H4 (cell line): ENCODE measurements at places on chromosomes 2 and 18. TPM values are rescaled to one million over a fixed set of nuclear protein-coding genes. Genes with fewer than 3 reads are reported as not detected.

Gene ATOH8
- 13.1 and 13.6 TPM in 2 replicates for total RNA-seq

DNA sequence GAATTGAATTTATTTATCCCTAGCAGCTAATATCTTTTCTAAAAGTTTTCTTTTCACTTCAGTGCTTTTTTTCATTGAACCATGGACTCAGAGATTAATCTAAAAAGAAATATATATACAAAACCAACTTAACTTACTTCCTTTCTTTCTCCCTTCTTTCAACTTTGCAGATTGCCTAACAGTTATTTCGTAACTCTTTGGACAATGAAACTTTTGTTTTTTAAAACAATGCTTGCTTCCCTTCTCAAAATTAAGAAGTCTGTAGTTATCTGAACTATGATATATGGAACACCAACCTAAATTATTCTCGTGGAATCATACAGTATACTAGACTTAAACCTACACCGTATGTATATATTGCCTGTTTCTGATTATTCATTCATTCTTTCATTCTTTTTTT lies 62.9 kb downstream of the MIB1 start:
- DNase-seq, result no peak

GRCh38 chr2:162926907-162927306 lies 88.3 kb upstream of the KCNH7 start:
- DNase-seq, result no peak

GRCh38 chr2:100196786-100197494 lies 54.5 kb upstream of the AFF3 start:
- no peak for DNase-seq

Gene SEPTIN10
- total RNA-seq, result 34.1 and 44.4 TPM in 2 replicates

Gene COL3A1
- 70.4 and 74.5 TPM in 2 replicates for total RNA-seq

DNA sequence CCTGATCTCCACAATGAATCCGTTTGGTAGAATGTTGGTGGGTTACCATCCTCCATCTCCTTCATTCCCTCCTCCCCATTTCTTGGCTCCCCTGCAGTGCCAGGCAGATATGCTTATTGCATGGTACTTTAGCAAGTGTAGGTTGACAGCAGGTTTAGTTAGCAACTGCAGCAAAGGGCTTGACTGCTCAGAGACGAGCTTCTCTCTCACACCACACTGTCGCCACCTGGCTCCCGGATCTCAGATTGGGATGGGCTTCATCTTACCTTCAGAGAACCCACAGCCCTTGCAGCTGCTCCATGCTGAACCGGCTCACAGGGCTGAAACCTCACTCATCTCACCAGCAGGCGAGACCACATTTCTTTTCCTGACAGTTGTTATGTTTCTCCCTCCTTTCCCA lies 88.8 kb downstream of the VWA3B start:
- no peak for DNase-seq

GRCh38 chr2:42558827-42559226 lies 9.6 kb upstream of the MTA3 start:
- DNase-seq, result no peak

Gene EFHD1
- total RNA-seq, result 0.31 and 3.7 TPM in 2 replicates

Gene ZNF519
- 3.1 and 8.6 TPM in 2 replicates for total RNA-seq

DNA sequence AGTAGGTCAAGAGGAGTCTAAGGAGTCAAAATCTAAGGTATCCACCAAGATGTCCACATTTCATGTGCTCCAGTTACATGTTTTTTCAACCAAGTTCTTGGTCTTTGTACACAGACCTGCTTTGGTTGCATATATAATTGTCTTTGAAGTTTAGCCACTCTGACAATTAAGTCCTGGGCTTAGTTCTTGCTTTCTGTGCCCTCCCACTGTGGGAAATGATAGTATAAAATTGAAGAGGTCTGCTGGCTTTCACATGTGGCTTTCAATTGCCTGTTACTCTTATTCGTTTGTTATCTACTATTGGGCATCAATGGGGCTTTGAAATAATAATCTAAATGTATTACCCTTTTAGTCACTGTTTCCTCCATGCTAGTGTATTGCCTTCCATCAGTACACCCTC lies 72.8 kb downstream of the TBR1 start:
- no peak for DNase-seq

DNA sequence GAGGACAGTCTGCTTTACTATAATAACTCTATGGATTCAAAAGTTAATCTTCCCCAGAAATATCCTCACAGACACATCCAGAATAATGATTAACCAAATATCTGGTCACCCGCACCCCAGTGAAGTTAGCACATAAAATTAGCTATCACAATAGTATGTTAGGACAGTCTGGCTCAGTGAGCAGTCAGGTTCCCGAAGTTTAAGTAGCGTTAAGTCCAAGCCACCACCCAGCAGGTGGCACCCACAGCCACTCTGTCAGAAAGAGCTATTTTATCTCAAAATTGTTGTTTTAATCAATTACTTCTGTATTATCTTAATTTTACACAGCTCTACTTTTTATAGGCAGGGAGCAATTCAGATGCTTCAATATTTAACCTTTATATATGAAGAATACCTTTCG lies 537.5 kb downstream of the MBD2 start:
- DNase-seq, result no peak

- DNase-seq, result peak; percentile 91
Measured at GRCh38 chr18:59874166-59874565, 25.6 kb upstream of the PMAIP1 start.

DNA sequence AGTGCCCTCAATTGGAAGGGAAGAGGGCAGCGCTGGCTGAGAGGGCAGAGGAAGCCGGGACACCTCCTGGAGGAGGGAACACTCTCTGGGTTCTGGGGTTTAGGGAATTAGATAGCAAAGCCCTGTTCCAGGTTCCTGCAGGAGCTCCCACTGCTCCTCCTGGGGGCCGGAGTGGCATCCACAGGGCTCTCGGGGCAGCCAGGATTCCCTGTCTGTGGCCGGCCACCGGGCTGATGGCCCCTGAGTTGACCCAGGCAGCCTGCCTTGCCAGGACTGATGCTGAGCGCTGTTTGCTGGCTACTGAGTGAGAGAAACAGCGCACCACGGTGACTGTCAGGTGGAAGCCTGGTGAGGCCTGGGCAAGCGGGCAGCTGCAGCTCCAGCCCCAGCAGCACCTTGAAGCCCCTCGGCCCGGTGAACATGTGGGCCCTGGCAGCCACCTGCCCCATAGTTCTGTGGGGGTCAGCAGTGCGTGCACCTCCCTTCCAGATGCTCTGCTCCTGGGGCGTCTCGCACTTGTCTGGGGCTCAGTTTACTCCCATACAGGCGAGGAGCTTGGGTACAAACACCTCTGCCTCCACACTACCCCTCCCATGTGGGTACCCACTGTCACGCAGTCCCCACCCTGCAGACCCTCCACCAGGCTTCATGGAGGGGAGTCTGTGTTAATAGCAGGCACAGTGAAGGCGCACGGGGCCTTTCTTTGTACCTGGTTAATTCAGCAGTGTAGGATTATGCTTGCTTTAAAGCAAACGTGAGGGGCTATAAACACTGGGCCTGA lies 7.7 kb upstream of the ALLC start:
- DNase-seq, result no peak

GRCh38 chr2:189866296-189866695 lies 82.0 kb downstream of the PMS1 start:
- DNase-seq, result no peak

DNA sequence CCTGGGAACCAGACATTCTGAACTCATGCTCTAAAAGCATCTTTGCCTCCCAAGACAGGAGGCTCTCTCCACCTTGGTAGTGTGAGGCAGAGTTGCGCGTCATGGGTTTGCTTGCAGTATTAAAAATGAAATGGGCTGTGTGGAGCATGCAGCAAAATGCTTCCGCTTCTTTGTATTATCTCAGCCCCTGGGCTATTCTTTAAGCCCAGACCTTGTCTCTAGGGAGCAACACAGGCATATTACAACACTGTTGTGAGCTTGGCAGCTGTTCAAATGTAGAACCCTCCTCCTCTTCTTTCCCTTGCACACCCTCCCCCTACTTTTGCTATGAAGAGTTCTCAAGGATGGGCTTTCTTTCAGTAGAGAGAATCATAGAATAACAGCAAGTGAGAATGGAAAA lies 185.1 kb upstream of the LHCGR start:
- DNase-seq, result no peak

DNA sequence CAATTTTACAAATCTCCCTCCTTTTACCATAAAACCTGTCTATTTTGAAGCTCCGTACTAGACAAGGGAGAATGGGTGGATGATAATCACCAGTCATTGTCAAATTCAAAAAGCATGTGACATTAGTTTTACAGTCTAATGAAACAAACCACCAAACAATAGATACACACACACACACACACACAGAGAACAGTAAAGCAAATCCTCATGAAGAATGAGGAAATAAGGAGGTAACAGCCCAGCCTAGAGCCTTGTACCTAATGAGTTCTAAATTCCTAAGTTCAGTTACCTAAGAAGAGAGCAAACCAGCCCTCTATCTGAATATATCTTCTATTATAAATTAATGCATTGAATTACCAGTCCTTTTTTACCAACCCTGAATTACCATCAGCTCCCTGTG lies 36.8 kb upstream of the BZW1 start:
- no peak for DNase-seq

DNA sequence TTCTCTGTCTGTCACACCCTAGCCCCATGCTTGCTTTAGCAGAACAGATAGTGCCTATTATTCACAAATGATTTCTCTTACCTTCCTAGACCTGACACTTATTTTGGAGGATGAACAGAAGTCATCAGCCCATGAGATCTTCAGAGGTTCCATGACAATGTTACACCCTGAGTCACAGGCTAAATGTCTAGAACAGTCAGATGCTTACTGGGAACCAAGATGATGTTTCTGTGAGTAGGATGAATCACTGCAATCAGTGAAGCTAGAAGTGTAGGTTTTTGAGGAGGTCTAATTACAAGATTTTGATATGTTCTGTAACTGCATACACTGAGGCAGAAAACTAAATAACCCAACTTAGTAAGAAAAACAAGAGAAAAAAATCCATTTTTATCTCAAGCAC lies 123.0 kb upstream of the THUMPD2 start:
- no peak for DNase-seq

GRCh38 chr2:34037157-34037556 lies 438.1 kb upstream of the FAM98A start:
- DNase-seq, result no peak

Gene IL18R1
- total RNA-seq, result 2.0 and 2.8 TPM in 2 replicates

DNA sequence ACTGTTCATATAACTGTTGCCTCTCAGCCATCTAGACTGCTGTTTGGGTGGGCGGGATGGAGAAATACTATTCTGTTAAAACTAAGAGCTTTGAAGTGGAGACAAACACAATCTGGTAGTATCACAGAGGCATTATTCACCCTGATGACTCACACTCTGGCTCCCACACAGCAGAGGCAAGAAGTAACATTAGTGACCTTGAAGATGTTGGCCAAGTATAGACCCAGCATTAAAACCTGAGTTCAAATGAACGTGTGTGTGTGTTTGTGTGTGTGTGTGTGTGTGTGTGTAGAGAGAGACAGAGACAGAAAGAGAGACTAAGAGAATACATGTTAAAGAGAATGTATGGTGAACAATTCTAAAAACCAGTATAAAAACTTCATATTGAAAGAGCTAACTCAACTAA lies 22.5 kb upstream of the ACVR1 start:
- peak; percentile 71 for DNase-seq

Gene CTAGE1
- total RNA-seq, result not detected in 2 replicates

Gene GREB1L
- total RNA-seq, result 2.7 TPM in 2 replicates

GRCh38 chr2:24710806-24711205 lies 82.4 kb downstream of the PTRHD1 start:
- DNase-seq, result no peak

- DNase-seq, result no peak
Measured at GRCh38 chr2:127615511-127616166, 30.3 kb upstream of the GPR17 start.

Gene LOXHD1
- total RNA-seq, result not detected in 2 replicates

DNA sequence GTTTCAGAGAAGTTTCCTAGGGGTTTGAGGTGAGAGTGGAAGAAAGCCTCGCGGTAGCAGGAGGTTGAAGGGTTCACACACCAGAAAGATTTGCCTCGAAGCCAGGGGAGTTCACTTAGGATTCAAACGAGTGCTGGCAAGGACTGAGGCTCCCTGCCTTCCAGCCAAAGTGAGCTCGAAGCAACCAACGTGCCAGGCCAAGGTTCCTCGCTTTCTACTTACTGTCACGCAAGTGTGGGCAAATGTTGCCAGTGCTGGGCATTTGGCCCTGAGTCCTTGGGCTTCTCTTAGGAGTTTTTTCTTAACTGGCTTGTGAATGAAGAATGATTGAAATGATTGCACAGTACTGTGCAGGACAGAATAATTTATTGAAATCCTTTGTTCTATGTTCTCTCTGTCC lies 53.6 kb downstream of the TMEM178A start:
- DNase-seq, result no peak

GRCh38 chr2:238947920-238948710 lies 100.2 kb downstream of the TWIST2 start:
- peak; percentile 80 for DNase-seq

Gene SOX11
- 0.86 and 1.8 TPM in 2 replicates for total RNA-seq
